ENCODE measurements at places on chromosomes 3 and 15.

DNA sequence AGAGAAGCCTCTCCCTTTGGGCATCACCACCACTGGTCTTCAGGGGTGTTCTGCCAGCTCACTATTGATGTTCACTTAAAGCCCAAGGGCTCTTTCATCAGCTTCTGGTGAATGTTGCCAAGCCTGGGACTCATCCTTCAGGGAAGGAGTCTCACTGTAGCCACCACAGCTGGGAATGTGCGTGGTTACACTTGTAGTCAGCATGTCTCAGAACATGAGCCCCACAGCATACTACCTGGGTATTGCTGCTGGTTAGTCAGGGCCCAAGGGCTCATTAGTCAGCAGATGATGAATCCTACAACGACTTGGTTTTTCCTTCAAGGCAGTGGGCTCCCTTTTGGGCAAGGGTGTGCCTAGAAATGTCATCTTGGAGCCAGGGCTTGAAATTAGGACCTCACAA lies 412.9 kb downstream of the VGLL3 start:
- no peak for DNase-seq

DNA sequence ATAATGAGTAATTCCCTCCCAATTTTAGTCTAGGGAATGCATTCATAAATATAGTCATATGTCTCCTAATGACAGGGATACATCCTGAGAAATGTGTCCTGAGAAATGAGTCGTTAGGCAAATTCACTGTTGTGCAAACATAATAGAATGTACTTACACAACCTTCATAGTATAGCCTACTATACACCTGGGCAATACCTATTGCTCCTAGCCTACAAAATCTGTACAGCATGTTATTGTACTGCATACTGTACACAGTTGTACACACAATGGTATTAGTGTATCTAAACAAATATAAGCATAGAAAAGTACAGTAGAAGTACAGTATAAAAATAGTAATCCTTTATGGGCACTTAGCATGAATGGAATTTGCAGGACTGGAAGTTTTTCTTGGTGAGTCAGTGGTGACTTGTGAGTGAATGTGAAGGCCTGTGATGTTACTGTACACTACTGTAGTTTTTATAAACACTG lies 6.6 kb downstream of the DTWD1 start:
- DNase-seq, result no peak

- DNase-seq, result no peak
Measured at GRCh38 chr3:139561959-139562676, 22.6 kb upstream of the RBP1 start.

DNA sequence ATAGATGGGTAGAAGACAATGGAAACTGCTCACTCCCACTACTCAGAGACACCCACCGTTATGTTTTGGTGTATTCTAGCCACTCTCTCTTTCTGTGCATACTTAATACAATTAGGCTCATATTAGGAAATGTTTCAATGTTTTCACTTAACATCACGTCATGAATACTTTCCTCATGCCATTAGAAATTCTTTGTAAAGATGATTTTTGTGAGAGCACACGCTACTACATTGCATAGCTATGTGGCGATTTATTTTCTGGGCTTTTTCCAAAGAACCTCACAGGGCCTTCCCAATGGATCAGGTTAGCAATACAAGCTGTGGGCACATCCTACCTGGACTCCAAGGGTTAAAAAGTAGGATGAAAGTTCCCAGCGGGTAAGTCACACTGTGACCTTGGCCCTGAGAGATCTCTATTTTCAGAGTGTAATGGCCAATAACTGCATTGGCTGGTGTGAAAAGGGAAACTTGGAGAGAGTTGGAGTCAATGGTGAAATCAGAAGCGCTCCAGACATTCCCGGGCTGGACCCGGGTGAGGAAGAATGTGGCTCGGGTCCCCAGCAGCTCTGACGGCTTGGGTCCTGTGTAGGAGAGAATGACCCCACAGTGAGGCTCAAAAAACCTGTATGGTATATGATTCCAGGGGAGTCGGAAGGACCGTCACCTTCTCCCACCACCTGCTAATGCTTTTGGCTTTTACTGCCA lies 25.8 kb upstream of the TGM5 start:
- DNase-seq, result no peak

DNA sequence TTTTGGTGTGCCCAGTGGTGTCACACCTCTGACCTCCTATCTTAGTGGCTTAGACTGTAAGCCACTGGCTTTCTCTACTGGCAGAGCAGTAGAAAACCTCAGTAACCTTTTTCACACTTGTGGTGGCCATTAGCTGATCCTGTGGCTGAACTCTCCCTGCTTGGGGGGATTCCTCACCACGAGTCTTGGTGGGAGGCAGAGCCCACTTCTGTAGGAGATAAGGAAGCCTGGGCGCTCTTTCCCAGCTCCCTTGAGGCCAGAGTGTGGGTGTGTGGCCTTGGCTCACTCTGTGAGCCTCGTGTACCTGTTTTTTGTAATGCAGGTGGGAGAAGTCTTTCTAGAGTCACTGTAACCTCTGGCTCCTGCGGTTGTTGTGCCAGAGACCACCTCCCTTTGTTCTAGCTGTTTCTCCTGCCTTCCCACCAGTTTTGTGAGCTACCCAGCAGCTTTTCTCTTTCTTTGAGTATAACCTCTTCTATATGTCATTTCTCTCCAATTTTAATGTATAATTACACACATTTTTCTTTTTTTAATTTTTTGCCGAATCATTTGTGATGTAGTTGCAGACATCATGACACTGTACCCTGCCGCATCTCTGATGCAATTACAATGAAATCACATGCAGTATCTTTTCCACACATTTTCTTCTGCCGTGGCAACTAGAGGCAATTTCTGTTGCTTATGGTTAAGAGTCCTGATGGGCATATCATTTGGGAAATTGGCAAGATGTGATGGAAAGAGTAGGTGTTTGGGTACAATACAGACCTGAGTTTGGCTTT lies 13.8 kb downstream of the XCR1 start:
- no peak for DNase-seq

DNA sequence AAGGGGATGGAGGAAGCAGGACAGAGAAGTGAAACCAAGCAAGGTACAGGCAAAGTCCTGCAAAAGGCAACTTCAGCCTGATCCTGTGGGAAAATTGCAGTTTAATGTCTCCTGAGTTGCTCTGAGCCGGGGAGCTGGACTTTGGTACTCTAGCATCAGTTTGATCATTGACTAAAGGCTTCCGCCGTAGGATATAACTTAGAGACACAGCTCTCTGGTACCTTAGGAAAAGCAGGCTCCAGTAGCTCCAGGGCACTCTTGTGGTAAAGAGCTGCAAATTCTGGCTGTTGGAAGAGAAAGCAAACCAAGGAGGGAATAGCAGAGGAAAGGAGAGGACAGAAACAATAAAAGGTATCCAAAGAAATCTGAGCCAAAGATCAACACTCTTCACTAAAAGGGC lies 521.1 kb downstream of the PLOD2 start:
- no peak for DNase-seq

- DNase-seq, result no peak
Measured at GRCh38 chr3:189652042-189652441, 20.9 kb downstream of the TP63 start.

GRCh38 chr15:63040954-63041353 lies 1.6 kb upstream of the TPM1 start:
- DNase-seq, result no peak

DNA sequence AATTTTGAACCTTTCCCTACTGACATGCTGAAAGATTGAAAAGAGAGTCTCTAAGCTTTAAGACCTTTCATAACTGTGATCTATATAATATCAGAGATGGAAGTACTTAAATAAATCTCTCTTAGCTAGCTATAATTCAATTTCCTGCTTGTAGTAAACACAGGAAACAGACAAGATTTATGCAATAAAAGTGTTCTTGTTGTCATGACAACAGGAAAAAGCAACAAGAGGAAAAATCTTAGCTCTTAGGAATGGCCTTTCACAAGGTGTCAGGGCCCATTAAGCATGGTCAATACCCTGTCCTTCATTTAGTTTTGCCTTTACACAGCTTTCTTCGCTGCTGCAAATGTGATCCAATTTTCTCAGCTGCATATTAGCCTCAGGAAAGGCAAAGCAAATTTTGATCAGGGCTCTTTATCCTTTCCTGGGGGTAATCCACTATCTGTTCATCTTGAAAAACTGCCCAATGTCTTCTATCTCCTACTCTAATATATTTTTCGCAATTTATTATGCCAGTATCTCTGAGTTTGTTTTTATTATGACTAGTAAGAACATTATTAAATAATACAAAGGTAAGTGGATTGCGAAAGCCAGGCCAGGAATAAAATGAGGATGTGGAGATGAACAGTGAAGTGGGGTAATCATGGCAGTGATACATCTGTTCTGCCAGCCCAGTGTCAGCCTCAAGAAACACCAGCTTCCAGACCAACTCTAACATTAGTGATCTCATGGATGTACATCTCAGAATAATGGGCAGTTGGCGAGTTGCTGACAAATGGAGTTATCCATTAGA lies 28.7 kb downstream of the SIDT1 start:
- no peak for DNase-seq

GRCh38 chr3:195763076-195763830 lies 42.5 kb downstream of the MUC20 start:
- no peak for DNase-seq

DNA sequence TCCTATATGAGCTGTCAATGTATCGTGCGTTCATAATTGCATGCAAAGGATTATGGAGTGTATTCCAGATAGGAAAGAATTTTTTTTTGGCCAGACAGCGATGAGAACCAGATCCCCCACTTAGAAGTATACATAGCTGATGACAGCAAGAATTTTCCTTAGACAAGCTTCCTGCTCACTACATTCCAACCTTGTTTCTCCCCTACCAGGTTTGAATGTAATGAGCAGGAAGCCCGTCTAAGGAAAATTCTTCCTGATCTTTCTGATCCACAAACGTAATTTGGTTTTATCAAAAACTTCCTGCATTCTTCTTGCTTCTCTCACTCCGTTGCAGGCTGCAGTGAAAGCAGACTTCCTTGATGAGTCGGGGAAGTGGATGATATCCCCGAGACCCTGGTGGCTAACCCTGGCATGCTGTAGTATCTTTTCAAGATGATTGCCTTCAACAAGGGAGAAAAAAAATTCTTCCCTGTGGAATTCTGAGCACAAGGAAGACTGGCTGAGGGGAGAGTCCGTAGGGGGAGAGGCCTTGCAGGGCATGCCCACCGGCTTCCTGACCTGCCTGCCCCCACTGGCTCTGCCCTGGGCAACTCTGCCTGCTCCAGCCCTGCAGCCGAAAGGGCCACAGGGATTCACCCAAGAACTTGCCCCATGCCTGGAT lies 243.1 kb downstream of the TLE3 start:
- DNase-seq, result no peak

DNA sequence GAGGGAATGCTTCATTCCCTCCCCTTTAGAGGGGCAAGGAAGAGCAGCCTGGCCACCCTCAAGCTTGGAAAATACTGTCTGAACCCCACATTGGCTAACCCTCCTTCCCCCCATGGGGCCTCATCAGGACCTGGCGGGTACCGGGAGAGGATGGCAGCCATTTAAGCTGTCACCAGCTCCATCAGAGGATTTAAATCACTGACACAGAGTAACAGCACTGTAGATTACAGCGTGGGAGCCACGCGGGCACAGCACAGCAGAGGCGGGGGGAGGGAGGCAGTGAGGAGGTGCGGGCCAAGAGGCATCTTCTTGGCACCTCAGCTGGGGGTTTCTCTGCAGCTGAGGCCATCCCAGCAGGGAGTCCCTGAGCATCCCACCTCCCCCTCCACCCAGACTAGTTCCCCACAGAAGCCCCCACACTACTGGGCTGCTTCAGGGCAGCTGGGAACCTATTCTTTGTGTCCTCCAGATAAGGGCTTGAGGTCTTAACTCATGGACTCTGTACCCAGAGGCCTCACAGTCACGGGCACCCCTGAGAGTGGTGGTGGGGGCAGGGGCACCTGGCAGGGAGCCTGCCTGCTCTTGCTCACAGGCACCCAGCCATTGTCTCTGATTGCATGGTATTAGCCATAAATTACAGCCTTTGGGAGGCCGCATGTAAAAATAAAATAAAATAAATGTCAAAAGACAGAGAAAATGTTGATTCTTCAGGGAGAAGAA lies 21.9 kb upstream of the CACNA2D2 start:
- no peak for DNase-seq
